Kidney (tissue), 22 donors: ENCODE measurements at places on chromosomes 3 and 15.

GRCh38 chr15:90645873-90646575, 71.1 kb upstream of the BLM start:
- no peak for DNase-seq

DNA sequence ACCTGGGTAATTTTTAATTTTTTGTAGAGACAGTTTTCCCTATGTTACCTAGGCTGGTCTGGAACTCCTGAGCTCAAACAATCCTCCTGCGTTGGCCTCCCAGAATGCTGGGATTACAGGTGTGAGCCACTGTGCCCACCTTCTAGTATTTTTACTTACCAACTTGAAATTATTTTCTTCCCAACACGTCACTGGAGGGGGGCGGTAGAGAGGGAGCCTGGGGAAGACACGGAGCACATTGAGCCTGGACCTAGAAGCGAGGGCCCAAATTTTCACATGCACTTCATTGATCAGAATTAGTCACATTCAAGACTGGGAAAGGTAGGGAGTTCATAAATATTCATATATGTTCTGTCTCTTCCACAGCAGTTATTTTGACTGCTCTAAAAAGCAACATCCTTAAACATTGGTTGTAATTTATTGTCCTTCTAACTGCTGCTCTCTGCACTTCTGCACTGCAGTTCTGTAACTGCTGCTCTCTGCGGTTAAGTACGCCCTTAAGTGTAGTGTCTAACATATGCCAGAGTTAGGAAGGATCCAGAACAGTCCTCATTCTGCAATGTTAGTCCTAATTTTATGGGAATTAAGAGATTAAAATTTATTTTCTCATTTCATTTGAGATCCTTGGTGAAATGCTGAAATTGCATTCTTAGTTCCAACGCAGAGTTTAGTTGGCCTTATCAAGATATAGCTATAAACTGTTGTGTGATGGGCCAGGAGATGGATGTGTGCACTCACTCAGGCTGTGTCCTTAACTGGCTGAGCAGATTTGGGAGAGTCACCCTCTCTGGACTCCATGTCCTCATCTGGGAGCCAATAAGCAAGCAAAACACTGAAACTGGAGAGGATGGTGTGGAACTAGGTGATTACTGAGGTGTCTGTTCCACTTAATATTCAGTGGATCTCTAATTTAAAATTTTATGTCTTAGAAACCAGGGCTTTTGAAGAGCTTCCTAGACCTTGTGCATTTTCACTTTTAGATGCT, 98.2 kb downstream of the STRIT1 start:
- no peak for DNase-seq

GRCh38 chr15:38059665-38060064, 125.2 kb downstream of the TMCO5A start:
- DNase-seq, result no peak

DNA sequence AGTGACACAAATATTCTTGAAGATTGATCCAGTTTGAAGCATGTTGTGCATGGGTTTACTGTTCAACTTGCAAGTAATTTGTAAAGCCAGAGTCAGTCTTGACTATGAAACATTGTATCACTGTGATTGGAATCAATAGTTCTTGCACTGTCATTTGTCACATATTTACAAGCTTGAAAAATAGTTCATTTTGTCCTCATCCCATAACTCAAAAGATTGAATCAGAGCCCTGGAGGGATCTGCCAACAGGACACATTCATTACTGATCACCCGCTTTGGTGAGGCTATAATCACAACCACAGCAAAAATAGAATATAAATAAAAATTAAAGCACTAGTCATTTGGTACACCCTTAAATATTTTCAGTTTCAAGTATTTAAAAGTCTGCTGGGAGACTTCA, 368.9 kb downstream of the WDR72 start:
- DNase-seq, result no peak

- DNase-seq, result no peak
These were observed 13.4 kb downstream of the TMEM207 start for GRCh38 chr3:190436331-190436730.

DNA sequence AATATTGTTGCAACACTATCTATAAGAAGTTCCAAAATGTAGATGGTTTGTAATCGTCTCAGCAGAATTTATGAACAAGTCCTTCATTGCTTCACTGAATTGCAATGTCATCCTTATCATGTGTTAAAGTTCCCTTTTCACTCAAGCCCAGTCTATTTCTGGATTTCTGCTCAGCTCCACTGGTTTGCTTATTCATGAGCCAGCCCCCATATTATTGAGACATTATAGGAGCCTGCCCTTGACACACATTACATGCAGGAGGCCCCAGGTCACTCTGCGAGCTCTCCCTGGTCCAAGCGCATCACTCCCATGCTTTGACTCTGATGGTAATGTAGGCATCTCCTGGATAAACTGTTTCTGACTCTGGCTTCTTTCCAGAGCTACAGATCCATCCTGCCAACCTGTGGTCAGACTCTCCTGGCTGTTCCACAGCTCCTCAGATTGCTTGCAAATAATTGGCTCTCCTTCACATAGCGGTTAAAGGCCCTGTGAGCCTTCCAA, 56.9 kb downstream of the ABTB1 start:
- no peak for DNase-seq

DNA sequence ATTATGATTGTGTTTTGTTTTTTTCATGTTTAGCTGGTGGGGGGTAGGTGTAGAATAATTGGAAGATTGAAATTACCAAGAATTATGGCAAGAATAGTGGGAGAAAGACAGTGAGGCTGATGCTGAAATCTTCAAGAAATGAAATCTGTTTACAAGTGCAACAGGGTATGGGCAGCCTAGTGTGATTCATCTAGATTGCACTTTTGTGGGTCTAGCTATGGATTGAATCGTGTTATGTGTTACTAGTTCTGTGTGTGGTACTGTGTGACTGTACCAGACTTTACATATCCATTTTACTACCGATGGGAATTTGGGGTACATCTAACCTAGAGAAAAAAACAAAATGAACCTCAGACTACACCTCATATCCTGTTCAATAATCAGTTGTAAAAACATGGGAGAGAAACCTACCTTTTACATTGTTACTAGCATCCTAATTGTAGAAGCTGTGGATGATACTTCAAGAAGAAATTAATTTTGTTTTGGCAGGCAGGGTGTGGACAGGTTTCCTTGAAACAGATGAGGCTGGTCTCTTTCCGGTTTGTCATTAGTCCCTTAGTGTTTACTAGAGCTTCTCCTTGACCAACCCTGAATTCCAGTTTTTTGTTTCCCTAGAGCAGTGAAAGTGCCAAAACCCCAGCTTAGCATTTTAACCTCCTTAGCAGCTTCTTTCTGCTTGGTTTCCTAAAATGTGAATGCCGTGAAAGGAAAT, 47.9 kb downstream of the OPA1 start:
- DNase-seq, result no peak

- DNase-seq, result no peak
These were observed 100.1 kb downstream of the DPH6 start for GRCh38 chr15:35445891-35446290.

DNA sequence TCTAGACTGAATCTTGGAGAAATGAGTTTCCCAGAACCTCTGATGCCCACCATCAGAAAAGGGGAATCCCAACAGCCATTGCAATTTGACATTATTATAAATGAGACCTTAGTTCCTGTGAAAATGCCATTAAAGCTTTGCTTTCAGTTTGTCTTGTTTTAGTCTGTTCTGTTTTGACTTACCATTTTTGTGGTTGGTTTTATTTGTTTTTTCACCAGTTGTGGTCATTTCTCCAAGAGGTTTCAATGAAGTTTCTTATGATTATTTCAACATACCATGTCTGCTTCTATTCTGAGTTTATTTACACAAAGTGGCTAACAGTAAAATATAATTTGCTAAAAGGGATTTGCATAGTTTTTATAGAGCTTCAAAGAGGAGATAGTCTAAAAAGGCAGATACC, 175.0 kb upstream of the MCTP2 start:
- no peak for DNase-seq

DNA sequence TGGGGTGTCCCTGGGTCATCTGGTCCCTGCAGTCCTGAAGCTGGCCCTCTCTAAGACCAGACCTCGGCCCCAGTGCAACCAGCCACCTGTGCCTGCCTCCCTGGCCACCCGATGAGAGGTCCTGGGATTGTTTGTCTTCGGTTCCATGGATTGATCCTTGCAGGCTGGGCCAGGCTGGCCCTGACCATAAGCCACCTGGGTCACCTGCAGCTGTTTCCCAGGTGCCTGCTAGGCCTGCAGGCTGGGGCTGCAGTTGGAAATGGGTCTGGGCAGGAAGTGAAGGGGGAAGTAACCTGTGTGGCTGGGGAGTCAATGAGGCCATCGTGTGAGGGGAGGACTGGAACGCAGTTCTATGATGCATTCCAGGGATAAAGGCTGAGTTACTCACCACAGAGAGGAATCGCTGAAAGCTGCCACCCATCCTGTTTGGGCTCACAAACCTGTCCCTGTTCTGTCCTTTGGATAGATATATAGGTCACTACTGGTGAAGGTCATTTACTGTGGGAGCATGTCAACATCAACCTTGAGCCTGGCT, 30.9 kb upstream of the VPS8 start:
- DNase-seq, result no peak

GRCh38 chr15:71758711-71759110, 51.6 kb upstream of the NR2E3 start:
- DNase-seq, result no peak

- DNase-seq, result no peak
These were observed 324.1 kb upstream of the ICE2 start for GRCh38 chr15:60803059-60803458.

GRCh38 chr3:115074502-115074901, 72.6 kb downstream of the ZBTB20 start:
- no peak for DNase-seq

- no peak for DNase-seq
These were observed 274.1 kb downstream of the SHQ1 start for GRCh38 chr3:72574144-72574543.

- DNase-seq, result no peak
These were observed 148.0 kb upstream of the OSTN start for GRCh38 chr3:191051037-191051436.

DNA sequence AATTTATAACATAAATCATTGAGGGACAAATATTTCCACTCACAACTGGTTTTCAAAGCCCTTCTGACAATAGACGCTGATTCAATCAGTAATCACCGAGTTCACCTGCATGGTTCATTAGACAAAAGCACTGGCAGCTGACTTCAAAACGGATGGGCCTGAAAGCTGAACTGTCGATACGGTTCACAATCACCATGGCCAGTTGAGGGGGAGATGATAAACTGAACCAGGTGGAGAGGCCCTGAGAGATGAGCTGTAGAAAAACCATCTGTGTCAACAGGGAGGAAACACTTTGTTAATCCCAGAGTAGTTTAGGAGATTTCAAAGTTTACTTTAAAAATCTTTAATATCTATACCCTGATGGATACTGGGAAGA, 75.0 kb downstream of the PEX5L start:
- DNase-seq, result peak; percentile 70

GRCh38 chr3:196995027-196995426, 26.4 kb upstream of the PIGZ start:
- DNase-seq, result peak; percentile 19

- no peak for DNase-seq
These were observed 17.3 kb upstream of the SUCNR1 start for GRCh38 chr3:151856118-151856517.

DNA sequence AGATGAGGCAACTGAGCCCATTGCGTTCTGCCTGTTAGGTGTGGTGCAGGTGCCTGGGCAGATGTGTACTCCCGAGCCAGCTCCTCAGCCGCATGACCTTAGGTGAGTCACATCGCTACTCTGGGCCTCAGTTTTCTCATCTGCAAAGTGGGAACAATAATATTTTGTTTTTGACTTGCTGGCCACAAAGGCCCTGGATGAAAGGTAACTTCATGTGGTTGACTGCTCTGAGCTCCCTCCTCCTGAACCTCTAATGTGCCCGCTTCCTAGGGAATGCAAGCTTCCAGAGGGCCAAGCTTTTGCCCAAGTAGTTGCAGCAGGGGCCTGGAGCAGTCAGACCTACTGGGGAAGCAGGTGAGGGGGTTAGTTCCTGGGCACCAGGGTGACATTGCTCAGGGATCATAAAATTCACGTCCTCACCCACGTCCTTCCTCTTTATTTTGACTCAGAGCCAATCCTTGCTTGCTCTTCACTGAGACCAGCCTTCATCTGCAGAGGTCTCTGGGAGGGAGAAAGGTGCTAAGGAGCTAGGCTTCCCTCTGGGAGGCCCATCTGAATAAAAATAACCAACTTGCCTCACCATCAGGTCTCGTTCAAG, 149.0 kb upstream of the TLE3 start:
- no peak for DNase-seq

- no peak for DNase-seq
These were observed 26.8 kb downstream of the SLC6A6 start for GRCh38 chr3:14429237-14429636.

- DNase-seq, result no peak
These were observed 213.7 kb downstream of the ALCAM start for GRCh38 chr3:105580296-105580965.

- no peak for DNase-seq
These were observed 236.6 kb upstream of the GPR149 start for GRCh38 chr3:154666542-154666941.

DNA sequence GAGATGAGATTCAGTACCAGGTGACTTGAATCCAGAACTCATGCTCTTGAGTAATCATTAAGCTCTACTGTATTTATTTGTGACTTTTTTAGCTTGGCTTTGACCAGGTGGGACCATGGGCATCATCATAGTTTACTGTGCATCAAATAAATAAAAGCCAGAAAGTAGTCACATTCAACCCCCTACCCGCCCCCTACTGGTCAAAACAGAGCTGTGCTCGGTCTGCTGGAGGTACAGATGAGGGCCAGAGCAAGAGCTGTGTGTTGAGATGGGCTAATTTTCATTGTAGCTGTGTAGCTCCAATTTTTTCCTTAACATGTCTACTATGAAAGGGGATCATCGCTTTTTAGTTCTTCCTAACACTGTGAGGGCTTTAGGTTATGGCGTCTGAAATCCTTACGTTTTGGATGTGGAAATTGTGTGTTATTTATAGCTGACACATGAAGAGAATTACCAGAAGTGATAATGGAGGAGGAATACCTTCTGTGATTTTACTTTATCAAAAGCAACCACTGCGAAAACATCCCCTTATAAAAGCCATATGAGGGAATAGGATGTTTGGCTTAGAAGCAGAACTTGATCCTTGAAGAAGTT, 375.1 kb downstream of the PTPRG start:
- no peak for DNase-seq

DNA sequence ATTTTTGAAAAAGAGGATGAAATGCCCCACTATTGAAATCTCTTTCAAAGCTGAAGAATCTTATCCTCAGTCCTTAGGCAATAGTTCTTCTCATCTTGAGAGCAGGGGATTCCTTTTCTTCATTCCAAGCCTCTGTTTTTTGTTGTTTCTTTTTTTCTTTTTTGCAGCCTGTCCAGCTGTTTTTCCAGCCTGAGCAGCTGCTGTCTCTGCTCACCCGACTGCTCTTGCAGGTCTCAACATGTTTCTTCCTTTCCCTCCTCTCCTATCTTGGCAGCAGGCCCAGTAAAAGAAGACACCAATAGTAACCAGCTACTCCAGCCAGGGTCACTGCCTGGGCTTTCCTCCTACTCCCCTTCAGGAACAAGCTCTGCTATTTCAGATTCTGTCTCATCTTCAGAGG, 23.8 kb downstream of the MEX3B start:
- peak; percentile 37 for DNase-seq

- DNase-seq, result peak; percentile 89
These were observed 15.7 kb downstream of the CIDEC start for GRCh38 chr3:9864200-9864927.

GRCh38 chr3:135103917-135104316, 308.9 kb downstream of the EPHB1 start:
- no peak for DNase-seq

- no peak for DNase-seq
These were observed 224.3 kb downstream of the SNRPN start for GRCh38 chr15:25178835-25179672.

- DNase-seq, result no peak
These were observed 24.0 kb upstream of the SOX2 start for GRCh38 chr3:181687731-181688130.

GRCh38 chr3:188747489-188747888, 424.3 kb upstream of the TPRG1 start:
- no peak for DNase-seq
